Liver (tissue), 10 donors: ENCODE measurements at places on chromosomes 5 and 9. TPM values are rescaled to one million over a fixed set of nuclear protein-coding genes. Genes with fewer than 3 reads are reported as not detected.

CYFIP2 gene
- 34.1 TPM for total RNA-seq

PLEKHG4B gene
- total RNA-seq = not detected

SPATA31A6 gene
- total RNA-seq = not detected

PSAT1 gene
- total RNA-seq = 57.1 TPM

OGN gene
- 4.0 TPM for total RNA-seq

FOXD4L5 gene
- 0.42 TPM for total RNA-seq

C9orf43 gene
- 1.1 TPM for total RNA-seq

TMEFF1 gene
- not detected for total RNA-seq

NOXA1 gene
- total RNA-seq = 1.3 TPM

NR5A1 gene
- total RNA-seq = not detected

LRRC14B gene
- 0.09 TPM for total RNA-seq

IL9 gene
- total RNA-seq = not detected

KCNN2 gene
- 4.6 TPM for total RNA-seq

NPR3 gene
- 15.4 TPM for total RNA-seq

PCDHGB1 gene
- total RNA-seq = 0.14 TPM

NTRK2 gene
- 1.4 TPM for total RNA-seq

DNAH5 gene
- total RNA-seq = 0.19 TPM

SEMA4D gene
- 6.5 TPM for total RNA-seq

DNA sequence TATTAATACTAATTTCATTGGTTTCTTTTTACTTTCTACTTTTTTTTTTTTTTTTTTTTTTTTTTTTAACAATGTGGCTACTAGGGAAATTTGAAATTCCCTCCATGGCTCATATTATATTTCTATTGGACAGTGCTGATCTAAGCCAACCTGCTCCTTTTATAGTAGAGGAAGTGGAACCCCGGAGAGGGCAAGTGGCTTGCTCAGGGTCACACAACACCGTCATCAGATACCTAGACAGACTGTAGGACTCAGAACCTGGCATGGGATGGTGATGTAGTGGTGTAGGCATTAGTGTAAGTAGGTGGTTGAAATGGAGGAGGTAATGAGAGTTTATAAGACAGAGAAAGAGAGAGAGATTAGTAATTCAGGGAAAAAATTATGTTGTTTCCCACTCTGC is 10.8 kb downstream of the ZNF618 start:
- H3K36me3 ChIP-seq = no peaks in the 10 kb centered on the region
- DNase-seq = no peak
- peak overlapping the region; percentile 21 for H3K27ac ChIP-seq
- no peak overlapping the region for H3K4me3 ChIP-seq
- H3K4me1 ChIP-seq = peaks cover 28% of the 10 kb centered on the region
- H3K27me3 ChIP-seq = no peaks in the 10 kb centered on the region

GRCh38 chr5:178774866-178775539 is 44.5 kb upstream of the ZNF354A start:
- no peaks in the 10 kb centered on the region for H3K4me1 ChIP-seq
- H3K36me3 ChIP-seq = no peaks in the 10 kb centered on the region
- no peak for DNase-seq
- no peak overlapping the region for H3K4me3 ChIP-seq
- H3K27ac ChIP-seq = no peak overlapping the region

GRCh38 chr5:149860801-149861322 is 83.7 kb downstream of the PDE6A start:
- no peaks in the 10 kb centered on the region for H3K4me1 ChIP-seq
- no peaks in the 10 kb centered on the region for H3K36me3 ChIP-seq
- H3K27me3 ChIP-seq = no peaks in the 10 kb centered on the region

- no peak overlapping the region for H3K4me3 ChIP-seq
- no peaks in the 10 kb centered on the region for H3K27me3 ChIP-seq
- no peak overlapping the region for H3K27ac ChIP-seq
- H3K4me1 ChIP-seq = no peaks in the 10 kb centered on the region
- DNase-seq = no peak
Observed at GRCh38 chr9:98520221-98520960, 188.3 kb downstream of the GABBR2 start.

DNA sequence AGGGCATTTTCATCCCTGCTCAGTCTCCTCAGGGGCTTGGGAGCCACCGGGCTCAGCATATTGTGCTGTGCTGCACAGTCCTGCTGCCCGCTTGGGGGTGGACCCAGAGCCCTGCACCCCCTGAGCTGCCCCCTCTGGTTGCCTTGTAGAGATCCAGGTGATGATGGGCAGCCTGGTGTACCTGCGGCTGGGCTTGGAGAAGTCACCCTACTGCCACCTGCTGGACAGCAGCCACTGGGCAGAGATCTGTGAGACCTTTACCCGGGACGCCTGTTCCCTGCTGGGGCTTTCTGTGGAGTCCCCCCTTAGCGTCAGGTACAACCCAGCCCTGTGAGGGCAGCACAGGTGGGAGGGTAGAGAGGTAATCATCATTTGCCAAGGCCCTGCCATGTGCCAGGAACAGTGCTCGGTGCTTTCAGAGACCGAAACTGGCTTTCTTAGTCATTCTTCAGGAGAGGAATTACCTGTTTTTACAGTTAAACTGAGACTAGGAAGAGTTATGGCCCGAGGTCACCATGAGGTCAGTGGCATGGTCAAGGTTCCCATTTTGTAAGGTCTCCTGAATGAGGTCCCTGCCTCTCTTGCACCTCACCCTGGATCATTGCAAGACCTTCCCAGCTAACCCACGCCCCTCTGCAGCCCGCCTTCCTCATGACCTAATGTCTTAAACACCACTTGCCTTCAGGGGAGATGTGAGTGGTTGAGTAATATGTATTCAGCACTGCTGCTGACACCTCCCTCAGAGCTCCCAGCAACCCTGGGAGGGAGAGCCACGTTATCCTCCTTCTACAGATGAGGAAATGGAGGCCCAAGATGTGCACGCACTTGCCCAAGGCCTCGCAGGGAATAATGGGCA is 7.5 kb downstream of the NHP2 start:
- no peaks in the 10 kb centered on the region for H3K27me3 ChIP-seq
- peak; percentile 76 for DNase-seq
- peaks cover 19% of the 10 kb centered on the region for H3K36me3 ChIP-seq
- H3K4me3 ChIP-seq = no peak overlapping the region
- no peaks in the 10 kb centered on the region for H3K4me1 ChIP-seq

DNA sequence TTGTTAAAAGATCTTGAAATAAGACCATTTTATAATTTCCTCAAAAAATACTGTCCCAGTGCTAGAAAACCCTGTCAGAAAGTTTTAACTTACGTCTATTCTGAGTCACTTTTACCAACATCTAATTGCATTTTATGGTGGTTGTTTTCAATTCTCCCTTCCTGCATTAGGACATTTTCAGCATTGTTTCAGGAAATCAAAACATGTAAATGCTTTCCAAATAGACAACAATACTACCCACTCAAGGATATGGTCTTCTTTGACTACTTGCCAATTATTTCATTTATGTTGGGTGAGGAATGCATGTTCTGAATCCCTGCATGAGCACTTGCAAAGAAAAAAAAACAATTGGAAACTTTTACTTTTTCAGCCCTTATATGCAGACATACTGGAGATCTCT is 284.6 kb upstream of the PDE4D start:
- no peaks in the 10 kb centered on the region for H3K4me1 ChIP-seq
- H3K27ac ChIP-seq = no peak overlapping the region
- H3K4me3 ChIP-seq = no peak overlapping the region
- H3K36me3 ChIP-seq = no peaks in the 10 kb centered on the region

GRCh38 chr9:88237991-88238571 is 99.8 kb upstream of the SPATA31C2 start:
- H3K27ac ChIP-seq = no peak overlapping the region
- DNase-seq = no peak
- H3K4me1 ChIP-seq = no peaks in the 10 kb centered on the region
- H3K36me3 ChIP-seq = no peaks in the 10 kb centered on the region

DNA sequence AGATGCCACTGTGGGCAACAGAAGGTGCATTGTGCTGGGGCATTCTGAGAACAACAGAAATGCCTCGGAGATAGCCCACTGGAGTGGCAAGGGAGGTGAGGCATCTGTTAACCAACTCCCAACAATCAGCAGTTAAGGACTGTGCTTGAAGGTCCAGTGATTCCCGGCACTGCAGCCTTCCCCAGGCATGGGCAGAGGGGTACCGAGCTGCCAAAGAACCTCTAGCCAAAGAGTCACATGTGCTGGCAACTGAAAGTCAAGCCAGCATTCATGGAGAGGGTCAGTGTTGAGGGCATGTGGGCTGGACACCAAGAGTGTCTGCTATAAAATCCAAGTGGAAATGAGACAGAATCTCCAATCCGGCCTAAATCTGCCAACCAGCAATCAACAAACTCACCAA is 149.6 kb downstream of the ASTN2 start:
- H3K27ac ChIP-seq = no peak overlapping the region
- no peak for DNase-seq
- H3K4me1 ChIP-seq = no peaks in the 10 kb centered on the region
- no peaks in the 10 kb centered on the region for H3K27me3 ChIP-seq

- H3K4me1 ChIP-seq = no peaks in the 10 kb centered on the region
- H3K27me3 ChIP-seq = no peaks in the 10 kb centered on the region
- no peak overlapping the region for H3K4me3 ChIP-seq
- no peaks in the 10 kb centered on the region for H3K36me3 ChIP-seq
- no peak for DNase-seq
Observed at GRCh38 chr5:81247441-81247972, 14.4 kb downstream of the CKMT2 start.

DNA sequence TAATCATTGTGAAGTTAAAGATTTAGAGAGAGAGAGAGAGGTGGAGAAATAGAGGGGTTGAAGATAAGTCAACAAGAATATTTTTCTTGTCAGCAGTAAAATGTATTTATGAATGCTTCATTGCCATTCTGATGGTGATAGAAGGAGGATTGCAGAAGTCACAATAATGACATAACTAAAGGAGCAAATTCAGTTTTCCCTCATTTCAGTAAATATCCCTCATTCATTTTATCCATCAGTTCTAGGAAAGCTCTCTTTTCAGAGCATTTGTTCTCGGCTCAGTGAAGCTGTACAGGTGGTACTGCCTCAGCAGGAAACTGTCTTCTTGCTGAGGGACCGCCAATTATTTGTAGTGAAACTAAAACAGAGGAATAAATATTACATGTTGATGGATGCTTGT is 681.4 kb downstream of the CETN3 start:
- DNase-seq = no peak
- no peak overlapping the region for H3K4me3 ChIP-seq
- no peaks in the 10 kb centered on the region for H3K4me1 ChIP-seq
- H3K27me3 ChIP-seq = no peaks in the 10 kb centered on the region
- H3K36me3 ChIP-seq = no peaks in the 10 kb centered on the region

DNA sequence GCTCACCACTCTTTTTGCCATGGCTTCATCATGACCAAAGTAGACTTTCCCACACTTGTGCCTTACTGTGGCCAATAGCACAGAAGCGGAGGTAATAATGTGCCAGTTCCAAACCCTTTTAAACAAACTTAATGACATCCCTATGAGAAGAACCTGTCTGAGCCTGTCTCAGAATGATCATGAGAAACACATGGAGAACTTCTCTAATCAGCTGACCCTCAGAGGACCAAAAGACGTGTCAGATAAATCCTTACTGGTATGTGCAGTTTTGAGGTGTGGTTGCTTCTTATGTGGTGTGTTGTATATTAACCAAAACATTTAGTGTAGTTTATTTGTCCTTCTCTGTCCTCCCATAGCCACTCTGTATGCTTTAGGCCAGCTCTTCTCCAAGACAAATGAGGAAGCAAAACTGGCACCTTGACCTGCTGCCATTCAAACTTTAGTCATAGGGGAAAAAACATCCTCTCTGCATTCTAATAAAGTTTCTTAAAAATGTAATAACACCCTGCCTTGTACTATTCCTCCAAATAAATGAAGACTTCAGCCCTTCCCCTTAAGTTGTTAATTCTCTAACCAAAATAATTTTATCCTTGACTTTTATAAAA is 168.9 kb downstream of the MUSK start:
- no peaks in the 10 kb centered on the region for H3K4me1 ChIP-seq
- H3K27ac ChIP-seq = no peak overlapping the region
- H3K27me3 ChIP-seq = no peaks in the 10 kb centered on the region
- no peaks in the 10 kb centered on the region for H3K36me3 ChIP-seq

GRCh38 chr9:131937451-131937850 is 142.2 kb downstream of the MED27 start:
- peaks cover 11% of the 10 kb centered on the region for H3K36me3 ChIP-seq
- H3K4me3 ChIP-seq = no peak overlapping the region
- H3K4me1 ChIP-seq = no peaks in the 10 kb centered on the region
- no peak for DNase-seq
- H3K27me3 ChIP-seq = no peaks in the 10 kb centered on the region

- H3K27me3 ChIP-seq = no peaks in the 10 kb centered on the region
- H3K4me1 ChIP-seq = no peaks in the 10 kb centered on the region
- H3K36me3 ChIP-seq = no peaks in the 10 kb centered on the region
- no peak overlapping the region for H3K4me3 ChIP-seq
- no peak overlapping the region for H3K27ac ChIP-seq
- no peak for DNase-seq
Observed at GRCh38 chr5:109516390-109516789, 106.6 kb upstream of the PJA2 start.

- no peak for DNase-seq
- H3K36me3 ChIP-seq = no peaks in the 10 kb centered on the region
- H3K27ac ChIP-seq = no peak overlapping the region
- no peaks in the 10 kb centered on the region for H3K4me1 ChIP-seq
Observed at GRCh38 chr9:17219261-17219660, 84.4 kb downstream of the CNTLN start.

- H3K27me3 ChIP-seq = no peaks in the 10 kb centered on the region
- peaks cover 13% of the 10 kb centered on the region for H3K4me1 ChIP-seq
- no peak overlapping the region for H3K4me3 ChIP-seq
Observed at GRCh38 chr9:4433379-4433778, 56.9 kb upstream of the SLC1A1 start.

DNA sequence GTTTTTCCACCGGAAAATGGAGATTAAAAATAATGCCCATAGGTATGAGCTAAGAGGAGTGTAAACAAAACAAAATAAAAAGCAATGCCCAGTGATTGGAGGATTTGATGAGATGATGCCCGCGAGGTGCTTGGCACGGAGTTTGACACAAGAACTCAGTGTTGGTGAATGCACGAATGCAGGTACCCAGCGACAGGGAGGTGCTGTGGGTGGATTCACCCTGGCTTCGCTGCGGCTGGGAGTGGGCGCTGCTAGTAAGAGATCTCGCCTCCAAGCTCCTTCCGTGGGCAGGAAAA is 526 bp upstream of the STXBP1 start:
- H3K27ac ChIP-seq = peak overlapping the region; percentile 1
- H3K4me3 ChIP-seq = peak overlapping the region; percentile 30
- no peak for DNase-seq
- H3K4me1 ChIP-seq = peaks cover 28% of the 10 kb centered on the region

GRCh38 chr9:35415402-35416097 is 74.4 kb upstream of the RUSC2 start:
- no peaks in the 10 kb centered on the region for H3K27me3 ChIP-seq
- no peak for DNase-seq
- no peak overlapping the region for H3K27ac ChIP-seq
- H3K36me3 ChIP-seq = no peaks in the 10 kb centered on the region

DNA sequence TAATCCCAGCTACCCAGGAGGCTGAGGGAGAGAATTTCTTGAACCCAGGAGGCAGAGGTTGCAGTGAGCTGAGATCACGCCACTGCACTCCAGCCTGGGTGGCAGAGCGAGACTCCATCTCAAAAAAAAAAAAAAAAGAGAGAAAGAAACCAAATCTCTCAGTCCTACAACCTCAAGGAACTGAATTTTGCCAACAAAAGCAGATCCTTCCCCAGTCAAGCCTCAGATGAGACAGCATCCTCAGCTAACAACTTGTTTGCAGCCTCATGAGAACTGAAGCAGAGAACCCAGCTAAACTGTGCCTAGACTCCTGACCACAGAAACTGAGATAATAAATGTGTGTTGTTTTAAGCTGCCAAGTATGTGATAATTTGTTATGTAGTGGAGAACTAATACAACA is 7.5 kb upstream of the IL6ST start:
- no peaks in the 10 kb centered on the region for H3K4me1 ChIP-seq
- no peaks in the 10 kb centered on the region for H3K27me3 ChIP-seq

GRCh38 chr5:2887481-2888348 is 136.2 kb upstream of the IRX2 start:
- no peaks in the 10 kb centered on the region for H3K27me3 ChIP-seq
- H3K4me1 ChIP-seq = no peaks in the 10 kb centered on the region
- no peak overlapping the region for H3K4me3 ChIP-seq
